ENCODE measurements at places on chromosomes 7 and 10.

- DNase-seq = no peak
Observed at GRCh38 chr7:73960548-73960947, 67.4 kb upstream of the ELN start.

- no peak for DNase-seq
Observed at GRCh38 chr10:19169684-19170083, 121.1 kb downstream of the MALRD1 start.

DNA sequence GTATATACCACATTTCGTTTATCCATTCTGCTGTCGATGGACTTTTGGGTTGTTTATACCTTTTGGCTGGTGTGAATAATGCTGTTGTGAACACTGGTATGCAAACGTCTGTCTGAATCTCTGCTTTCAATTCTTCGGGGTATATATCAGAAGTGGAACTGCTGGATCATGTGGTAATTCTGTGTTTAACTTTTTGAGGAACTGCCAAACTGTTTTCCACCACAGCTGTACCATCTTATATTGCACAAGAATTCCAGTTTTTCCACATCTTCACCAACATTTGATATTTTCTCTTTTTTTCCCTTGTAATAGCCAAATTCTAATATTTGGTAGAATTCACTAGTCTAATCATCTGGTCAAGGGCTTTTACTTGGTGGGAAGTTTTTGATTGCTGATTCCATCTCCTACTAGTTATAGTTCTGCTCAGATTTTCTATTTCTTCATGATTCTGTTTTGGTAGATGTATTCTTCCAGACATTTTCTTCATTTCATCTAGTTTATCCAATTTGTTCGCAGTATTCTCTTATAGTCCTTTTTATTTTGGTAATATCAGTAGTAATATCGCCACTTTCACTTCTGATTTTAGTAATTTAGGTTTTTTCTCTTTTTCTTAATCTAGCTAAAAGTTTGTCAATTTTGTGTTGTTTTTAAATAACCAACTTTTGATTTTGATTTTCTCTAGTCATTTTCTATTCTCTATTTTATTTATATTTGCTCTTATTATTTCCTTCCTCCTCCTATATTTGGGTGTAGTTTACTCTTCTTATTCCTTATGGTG, 271.2 kb downstream of the ZEB1 start:
- DNase-seq = no peak

GRCh38 chr10:71225291-71226058, 13.1 kb downstream of the UNC5B start:
- DNase-seq = no peak

- no peak for DNase-seq
Observed at GRCh38 chr10:132200344-132201110, 13.8 kb downstream of the DPYSL4 start.

DNA sequence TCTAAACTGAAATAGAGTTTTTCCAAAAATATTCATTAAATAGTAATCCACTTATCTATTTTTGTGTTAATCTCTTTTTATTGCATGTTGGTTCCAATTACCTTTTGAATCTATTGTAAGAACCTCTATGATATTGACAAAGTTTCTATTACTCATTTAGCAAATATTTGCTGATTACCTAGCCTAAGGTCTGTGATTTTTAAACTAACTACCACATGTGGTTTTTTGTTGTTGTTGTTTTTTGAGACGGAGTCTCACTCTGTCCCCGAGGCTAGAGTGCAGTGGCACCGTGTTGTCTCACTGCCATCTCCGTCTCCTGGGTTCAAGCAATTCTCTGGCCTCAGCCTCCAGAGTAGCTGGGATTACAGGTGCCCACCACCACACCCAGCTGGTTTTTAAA, 2.0 kb upstream of the ASB13 start:
- DNase-seq = no peak

GRCh38 chr7:2934211-2934731, 90.2 kb upstream of the GNA12 start:
- peak; percentile 11 for DNase-seq

- no peak for DNase-seq
Observed at GRCh38 chr7:41475801-41476459, 227.0 kb downstream of the INHBA start.

- DNase-seq = no peak
Observed at GRCh38 chr7:101112233-101112632, 14.7 kb upstream of the SERPINE1 start.

- DNase-seq = no peak
Observed at GRCh38 chr7:128398016-128398840, 11.6 kb downstream of the IMPDH1 start.

- no peak for DNase-seq
Observed at GRCh38 chr10:117768333-117769042, 225.9 kb downstream of the EMX2 start.

GRCh38 chr7:131880078-131880477, 323.6 kb upstream of the PODXL start:
- DNase-seq = no peak

GRCh38 chr10:106226142-106226541, 938.4 kb downstream of the SORCS1 start:
- DNase-seq = no peak

GRCh38 chr10:130750441-130750840, 561.1 kb downstream of the TCERG1L start:
- DNase-seq = no peak

GRCh38 chr10:89463846-89464537, 49.6 kb downstream of the IFIT5 start:
- DNase-seq = no peak

All from activated CD4-positive, alpha-beta T cell treated with anti-CD3 and anti-CD28 coated beads for 24 hours (primary cell).